ENCODE measurements at places on chromosomes 3 and 15. TPM values are rescaled to one million over a fixed set of nuclear protein-coding genes. Genes with fewer than 3 reads are reported as not detected.

Gene SLC22A13
- total RNA-seq: 1.2 TPM

Gene SUMF1
- total RNA-seq: 95.1 TPM

Gene PCLAF
- 66.8 TPM for total RNA-seq

Gene SMCO1
- total RNA-seq: not detected

Gene APH1B
- 24.3 TPM for total RNA-seq

Gene DHX30
- 51.2 TPM for total RNA-seq

Gene ASB14
- total RNA-seq: not detected

Gene LMAN1L
- 0.15 TPM for total RNA-seq

Gene PLA2G4E
- total RNA-seq: under 0.01 TPM

Gene P2RY13
- not detected for total RNA-seq

Gene SYNPR
- not detected for total RNA-seq

Gene PEX5L
- 2.8 TPM for total RNA-seq

Gene UROC1
- total RNA-seq: not detected
